CD4-positive, alpha-beta T cell treated with Interleukin-4 for 4 hours (primary cell): ENCODE measurements at places on chromosomes 12 and 14.

- no peak for DNase-seq
Measured at GRCh38 chr12:1318327-1319031, 275.9 kb downstream of the FBXL14 start.

- peak; percentile 41 for DNase-seq
Measured at GRCh38 chr14:89959853-89960445, 4.2 kb downstream of the TDP1 start.

DNA sequence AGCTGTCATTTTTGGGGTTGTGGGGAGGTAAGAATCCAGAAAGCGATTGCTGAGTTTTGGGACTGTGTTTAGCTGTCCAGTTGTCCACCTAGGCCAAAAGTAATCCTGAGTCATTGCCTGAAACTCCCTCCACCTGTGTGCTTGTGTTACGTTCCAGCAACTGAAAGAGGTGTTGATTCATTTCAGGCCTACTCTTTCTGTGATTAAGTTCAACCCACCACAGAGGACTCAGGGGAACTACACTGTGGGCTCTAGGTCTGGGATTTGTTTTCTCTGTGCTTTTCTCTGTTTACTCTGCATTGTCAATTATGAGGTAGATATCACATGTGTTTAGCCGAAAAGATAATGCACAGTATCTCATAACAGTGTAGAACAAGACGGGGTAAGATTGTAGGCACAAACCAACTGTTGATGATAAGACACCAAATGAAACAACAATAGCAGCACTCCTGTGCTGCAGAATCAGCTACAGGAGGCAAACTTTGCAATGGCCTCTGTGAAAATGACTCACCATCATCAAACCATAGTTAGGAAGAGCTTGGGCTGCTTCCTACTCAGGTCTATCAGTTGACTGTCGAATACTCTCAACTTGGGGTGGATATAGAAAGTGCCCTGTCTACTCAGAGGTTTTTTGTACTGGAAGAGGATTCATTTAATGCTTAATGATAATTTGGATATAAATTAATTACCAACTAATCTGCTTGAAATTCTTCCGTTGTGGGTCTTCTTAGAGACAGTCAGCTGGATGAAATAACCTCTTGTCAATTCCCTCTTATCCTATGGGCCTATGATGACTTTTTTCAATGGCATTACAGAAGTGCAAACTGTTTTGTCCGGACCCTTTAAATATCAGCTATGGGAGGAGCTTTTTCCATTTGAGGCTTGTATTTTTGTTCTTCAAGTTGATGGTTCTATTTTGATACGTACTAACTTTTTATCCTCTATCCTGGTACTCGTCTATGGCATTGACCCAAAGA is 385.9 kb downstream of the BMP4 start:
- no peak for DNase-seq

DNA sequence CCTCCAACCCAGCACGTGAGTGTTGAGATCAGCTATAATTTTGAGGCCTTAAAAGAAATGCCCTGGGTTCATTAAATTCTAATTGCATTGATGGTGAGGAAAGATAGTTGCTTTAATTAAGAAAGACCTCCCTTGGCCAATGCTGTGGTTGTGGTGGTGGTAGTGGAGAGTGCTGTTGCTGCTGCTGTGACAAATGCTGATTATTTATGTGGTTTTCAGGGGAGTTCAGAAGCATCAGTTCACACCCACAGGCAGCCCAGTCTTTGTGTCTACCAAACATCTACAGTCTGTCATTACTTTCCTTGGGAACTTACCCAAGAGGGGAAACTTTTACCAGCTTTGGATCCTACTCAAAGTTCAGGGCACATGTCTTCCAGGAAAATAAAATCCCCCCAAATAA is 178.4 kb upstream of the PARP11 start:
- no peak for DNase-seq

DNA sequence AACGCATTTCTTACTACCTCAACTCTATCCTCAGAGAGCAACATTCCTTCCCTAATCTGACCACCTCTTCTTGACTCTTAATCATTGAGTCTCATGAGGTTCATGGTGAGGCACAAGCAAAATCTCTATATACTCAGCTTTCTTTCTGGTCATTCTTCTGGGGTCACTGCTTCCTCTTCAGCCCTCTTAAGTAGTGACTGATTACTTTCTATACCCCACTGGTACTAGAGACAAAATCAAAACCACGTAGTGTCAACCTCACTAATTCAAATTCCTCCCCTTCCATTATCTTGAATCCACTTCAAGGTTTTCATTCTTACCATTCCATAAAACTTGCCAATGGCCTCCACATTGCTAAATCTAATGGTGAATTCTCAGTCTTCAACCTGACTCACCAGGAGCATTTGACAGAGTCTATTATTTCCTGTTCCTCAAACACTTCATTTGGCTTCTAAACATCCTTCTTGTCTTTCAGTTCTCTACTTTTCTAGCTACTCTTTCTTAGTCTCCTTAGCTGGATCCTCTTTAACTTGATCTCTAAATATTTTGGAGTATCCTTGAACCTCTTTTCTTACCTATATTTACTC is 6.8 kb downstream of the WDHD1 start:
- DNase-seq: no peak

DNA sequence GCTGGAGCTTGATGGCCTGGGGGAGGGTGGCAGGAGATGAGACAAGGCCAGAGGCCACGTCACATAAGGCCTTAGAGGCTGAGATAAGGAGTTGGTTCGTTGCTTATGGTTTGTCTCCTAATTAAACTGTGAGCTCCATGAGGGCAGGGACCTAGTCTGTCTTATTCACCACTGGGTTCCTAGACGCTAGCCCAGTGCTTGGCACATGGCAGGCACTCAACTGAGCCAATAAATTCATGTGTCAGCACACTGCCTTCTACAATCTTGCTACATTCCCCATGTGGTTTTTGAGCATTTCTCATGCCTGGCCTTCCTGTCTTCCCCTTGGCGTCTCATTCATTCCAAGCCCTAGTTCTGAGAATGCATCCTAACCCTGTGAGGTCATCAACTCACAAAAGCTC is 92.5 kb upstream of the MED13L start:
- DNase-seq: no peak
